Stimulated activated CD8-positive, alpha-beta memory T cell treated with anti-CD3 and anti-CD28 coated beads, Interleukin-4, amount 100 ng/mL, for 4 hours (primary cell): ENCODE measurements at places on chromosomes 16 and 17.

- no peak for DNase-seq
These were observed 293.2 kb upstream of the MON1B start for GRCh38 chr16:76897816-76898215.

DNA sequence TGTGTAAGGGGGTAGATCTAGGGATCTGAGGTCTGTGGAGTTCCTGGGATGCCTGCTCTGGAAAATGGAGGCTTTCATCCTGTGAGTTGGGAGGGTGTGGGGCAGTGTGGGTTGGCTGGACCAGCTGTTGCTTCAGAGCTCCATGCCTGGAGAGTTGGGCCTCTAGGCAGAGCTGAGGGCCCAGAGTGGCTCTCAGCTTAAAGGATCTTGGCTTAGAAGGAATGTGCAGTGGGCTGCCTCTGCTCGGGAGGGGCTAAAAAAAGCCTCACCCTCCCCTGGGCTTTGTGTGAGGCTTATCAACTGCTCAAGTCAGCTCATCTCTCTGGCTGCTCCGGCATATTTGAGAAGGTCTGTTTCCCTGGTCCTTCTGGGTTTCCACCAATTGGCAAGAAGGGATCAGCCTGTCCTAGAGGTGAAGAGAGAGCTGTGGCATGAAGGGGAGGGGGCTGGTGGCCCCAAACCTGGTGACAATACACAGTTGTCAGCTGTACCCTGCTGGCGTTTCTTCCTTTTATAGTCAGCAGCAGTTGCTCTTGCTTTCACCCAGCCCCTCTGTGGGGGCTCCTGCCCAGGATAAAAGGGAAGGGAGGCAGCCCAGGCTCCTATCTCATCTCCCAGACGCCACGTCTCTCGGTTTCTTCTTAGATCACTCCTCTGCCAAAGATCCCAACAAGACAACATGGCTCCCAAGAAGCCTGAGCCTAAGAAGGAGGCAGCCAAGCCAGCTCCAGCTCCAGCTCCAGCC is at the start of gene MYL4:
Gene MYL4, plus strand, starts transcription at position 605 of the 745 bp plus-strand sequence. Its CDS starts 75 bp downstream, at position 680.
- no peak for DNase-seq

- no peak for DNase-seq
These were observed 45.4 kb upstream of the CCL1 start for GRCh38 chr17:34408439-34408838.

- DNase-seq: no peak
These were observed 14.4 kb downstream of the TTC19 start for GRCh38 chr17:16013943-16014407.

DNA sequence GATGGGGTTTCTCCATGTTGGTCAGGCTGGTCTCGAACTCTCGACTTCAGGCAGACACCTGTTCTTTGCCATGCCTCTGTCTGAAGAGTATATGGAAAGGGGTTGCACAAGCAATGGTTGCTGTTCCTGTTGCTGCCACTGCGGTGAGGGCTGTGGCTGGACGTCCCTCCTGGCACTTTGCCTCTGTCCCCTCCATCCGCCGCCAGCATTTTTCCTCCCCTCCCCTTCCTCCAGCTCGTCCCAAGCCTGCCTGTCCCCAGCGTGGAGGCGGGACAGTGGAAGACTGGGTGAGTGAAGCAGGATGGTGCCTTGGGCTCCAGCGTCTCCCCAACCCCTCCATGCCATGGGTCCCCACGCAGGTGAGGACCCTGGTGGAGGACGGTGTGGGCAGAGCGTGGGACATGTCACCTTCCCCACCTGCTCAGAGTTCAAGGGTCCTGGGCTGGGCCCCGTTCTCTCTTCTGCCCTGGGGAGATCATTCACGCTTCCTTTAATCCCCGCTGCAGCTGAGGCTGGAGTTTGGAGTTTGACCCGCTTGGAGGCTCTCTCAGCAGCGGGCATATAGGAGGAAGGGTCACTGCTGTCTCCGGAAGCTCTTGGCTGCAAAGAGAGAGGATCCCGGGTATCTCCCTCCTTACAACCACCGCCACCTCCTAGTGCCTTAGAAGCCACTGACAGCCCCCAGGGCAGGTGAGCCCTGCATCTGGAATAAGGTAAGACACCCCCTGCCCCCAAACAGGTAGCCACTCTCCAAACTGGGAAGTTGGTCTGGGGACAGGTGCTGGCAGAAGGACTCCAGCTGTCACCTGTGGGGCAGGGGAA is at the start of gene SLC5A11:
Gene SLC5A11, plus strand, starts transcription at position 238 of the 822 bp plus-strand sequence. CDS start 12,681 bp downstream, outside the sequence.
- no peak for DNase-seq
